ENCODE measurements at places on chromosomes 13 and 19.

GRCh38 chr19:12949363-12950283 is 4.0 kb downstream of the RAD23A start:
- DNase-seq, result no peak

GRCh38 chr19:44720945-44721344 is 22.0 kb downstream of the CEACAM16 start:
- no peak for DNase-seq

DNA sequence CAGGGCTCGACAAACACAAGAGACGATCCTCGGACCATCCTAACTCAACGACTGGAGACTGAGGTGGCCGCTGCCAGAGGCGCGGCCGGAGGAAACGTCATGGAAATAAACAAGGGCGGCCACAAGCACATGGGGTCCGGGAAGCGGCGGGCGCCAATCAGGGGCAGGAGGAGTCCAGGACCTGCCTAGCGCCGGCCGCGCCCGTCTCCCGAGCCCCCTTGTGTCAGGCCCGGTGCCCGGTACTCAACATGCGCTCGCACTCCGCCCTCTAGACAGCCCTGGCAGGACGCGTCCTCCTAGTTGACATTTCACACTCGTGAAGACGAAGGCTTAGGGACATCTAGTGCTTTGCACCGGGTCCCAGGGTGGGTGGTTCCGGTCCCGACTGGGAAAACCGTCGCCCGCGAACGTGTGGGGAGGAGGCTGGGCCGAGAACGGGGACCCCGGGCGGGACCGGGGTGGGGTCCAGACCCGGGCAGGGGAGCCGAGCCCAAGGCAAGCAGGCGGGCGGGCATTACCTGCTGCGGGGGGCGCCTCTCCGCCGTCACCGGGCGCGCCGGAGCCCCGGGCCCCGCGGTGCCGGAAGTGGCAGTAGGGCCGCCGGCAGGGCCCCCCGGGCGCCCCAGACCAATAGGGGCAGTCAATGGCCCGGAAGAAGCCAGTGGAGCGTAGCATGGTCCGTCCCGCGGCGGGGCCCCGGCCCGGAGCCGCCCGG is 442 bp downstream of the REXO1 start:
- peak; percentile 56 for DNase-seq

DNA sequence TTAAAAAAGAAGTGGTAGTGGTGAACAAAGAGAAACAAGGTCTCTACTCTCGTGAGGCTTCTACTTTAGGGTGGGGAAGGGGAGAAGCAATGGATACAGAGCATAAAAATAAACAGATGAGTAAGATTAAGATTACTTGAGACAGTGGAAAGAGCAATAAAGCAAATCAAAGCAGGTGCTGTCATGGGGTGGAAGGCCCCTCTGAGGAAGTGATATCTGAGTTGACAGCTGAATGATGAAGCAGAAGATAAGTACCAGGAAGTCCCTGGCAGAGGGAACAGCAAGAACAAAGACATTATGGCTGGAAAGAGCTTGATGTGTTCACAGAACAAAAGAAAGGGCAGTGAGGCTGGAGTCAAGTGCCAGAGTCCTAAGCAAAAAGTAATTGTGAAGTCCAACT is 221.8 kb downstream of the ENOX1 start:
- no peak for DNase-seq

Measured in stimulated activated CD4-positive, alpha-beta T cell treated with anti-CD3 and anti-CD28 coated beads, Interleukin-15, amount 100 ng/mL, for 24 hours (primary cell).